ENCODE measurements at places on chromosomes 7 and 10.

GRCh38 chr7:46424934-46425333, 503.9 kb upstream of the IGFBP3 start:
- no peak for DNase-seq

- no peak for DNase-seq
Observed at GRCh38 chr7:40587419-40587818, 452.6 kb downstream of the SUGCT start.

GRCh38 chr7:55185321-55185802, 166.5 kb downstream of the EGFR start:
- no peak for DNase-seq

GRCh38 chr7:73668103-73668885, 663 bp downstream of the VPS37D start:
- DNase-seq = no peak

- no peak for DNase-seq
Observed at GRCh38 chr7:144659211-144659610, 176.6 kb downstream of the TPK1 start.

GRCh38 chr7:23275912-23276311, 23.2 kb upstream of the MALSU1 start:
- no peak for DNase-seq

DNA sequence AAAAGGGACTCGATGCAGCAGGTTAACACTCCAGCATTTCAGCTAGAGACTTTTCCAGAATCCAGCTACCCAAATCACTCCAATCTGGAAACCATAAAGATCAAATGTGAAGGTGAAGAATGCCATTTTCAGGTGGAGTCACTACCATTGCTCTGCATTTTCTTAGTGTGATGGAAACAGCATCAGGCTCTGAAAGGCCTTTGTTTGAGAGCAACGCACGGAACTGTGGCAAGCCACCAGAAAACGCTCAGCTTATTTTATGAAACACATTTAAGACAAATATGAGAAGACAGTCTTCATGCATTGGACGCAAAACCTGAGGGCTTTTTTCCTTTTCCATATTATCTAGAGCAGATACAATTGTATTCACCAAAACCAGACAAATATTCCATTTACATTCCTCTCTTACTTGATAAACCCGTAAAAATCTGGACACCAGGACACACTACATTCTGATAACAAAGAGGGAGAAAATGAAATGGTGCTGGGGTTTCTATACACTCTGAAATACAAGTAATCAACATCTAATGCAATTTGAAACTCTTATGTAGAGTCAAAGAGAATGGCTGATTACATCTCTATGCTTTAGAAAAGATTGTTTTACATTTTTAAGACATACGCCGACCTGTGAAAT, 99.1 kb downstream of the NRP1 start:
- DNase-seq = no peak

DNA sequence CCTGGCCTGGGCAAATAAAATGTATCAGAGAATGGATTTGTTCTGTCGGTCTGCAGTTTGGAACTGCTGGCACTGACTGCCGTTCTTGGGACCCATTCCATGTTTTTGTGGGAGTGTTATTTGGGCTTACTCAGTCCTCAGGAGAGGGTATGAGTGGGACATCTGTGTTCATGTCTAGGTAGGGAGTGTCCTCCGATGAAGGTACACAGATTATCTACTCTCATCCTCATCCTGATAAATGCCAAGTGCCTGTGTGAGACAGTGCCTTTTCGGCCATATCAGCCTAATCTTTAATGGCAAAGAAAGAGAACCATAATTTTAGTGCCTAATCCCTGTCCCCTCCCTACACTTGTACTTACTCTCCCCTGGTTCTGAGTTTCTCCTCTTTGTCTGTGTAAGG, 409.4 kb downstream of the REEP3 start:
- DNase-seq = no peak

- no peak for DNase-seq
Observed at GRCh38 chr10:73585327-73585726, 5.8 kb downstream of the USP54 start.

DNA sequence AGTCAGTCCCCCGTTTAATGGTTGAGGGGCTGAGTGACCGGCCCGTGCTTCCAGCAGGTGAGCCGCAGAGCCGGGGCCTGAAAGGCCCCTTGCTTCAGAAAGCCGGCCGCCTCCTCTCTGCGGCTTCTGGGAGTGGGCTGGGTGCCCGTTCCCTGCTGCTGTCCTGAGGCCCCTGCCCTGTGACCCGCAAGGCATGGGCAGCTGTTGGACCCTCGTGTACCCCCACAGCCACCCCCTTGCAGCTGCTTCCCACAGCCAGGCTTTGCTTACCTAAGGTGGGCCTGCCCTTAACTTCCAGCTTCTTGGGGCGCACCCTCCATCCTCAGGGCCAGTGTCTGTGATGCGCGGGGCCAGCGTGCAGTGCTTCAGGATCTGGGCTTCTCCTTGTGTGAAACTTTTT, 26.6 kb downstream of the PFKFB3 start:
- DNase-seq = no peak

- peak; percentile 25 for DNase-seq
Observed at GRCh38 chr7:69739190-69739589, 140.9 kb downstream of the AUTS2 start.

DNA sequence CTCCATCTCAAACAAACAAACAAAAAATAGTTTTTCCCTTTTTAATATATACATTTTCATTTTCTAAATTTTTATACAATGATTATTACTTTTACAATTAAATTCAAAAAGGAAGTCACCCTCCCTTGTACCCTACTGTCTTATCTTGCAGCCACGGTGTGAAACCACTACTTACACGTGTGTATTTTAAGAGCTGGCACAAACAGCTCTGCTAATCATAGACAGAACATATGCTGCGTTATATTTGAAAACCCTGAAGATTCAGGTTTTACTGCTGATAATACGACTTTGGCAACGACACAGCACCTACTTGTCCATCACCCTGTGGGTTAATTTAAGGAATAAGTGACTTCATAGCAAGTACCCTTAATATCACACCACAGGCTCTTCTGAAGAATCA, 991 bp downstream of the ANKRD61 start:
- DNase-seq = no peak

- DNase-seq = no peak
Observed at GRCh38 chr7:117652943-117653680, 173.3 kb downstream of the CFTR start.

DNA sequence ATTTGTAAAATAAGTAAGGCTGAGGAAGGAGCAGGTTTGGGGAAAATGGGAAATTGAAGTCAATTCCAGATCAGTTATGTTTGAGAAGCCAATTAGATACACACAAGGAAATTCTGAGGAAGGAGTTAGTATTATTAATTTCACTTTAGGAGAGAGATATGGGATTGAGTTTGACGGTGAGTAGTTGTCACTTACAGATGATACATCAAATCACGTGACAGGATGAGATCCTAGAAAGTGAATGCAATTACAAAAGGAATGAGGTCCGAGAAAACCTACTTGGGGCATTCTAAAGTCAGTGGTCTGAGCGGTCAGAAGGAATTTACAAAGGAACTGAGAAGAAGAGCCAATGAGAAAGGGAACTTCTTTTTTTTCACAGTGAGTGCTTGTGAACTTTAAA, 364.3 kb upstream of the TMEM229A start:
- DNase-seq = no peak

GRCh38 chr7:149473251-149473650, 12.4 kb upstream of the ZNF777 start:
- DNase-seq = no peak

DNA sequence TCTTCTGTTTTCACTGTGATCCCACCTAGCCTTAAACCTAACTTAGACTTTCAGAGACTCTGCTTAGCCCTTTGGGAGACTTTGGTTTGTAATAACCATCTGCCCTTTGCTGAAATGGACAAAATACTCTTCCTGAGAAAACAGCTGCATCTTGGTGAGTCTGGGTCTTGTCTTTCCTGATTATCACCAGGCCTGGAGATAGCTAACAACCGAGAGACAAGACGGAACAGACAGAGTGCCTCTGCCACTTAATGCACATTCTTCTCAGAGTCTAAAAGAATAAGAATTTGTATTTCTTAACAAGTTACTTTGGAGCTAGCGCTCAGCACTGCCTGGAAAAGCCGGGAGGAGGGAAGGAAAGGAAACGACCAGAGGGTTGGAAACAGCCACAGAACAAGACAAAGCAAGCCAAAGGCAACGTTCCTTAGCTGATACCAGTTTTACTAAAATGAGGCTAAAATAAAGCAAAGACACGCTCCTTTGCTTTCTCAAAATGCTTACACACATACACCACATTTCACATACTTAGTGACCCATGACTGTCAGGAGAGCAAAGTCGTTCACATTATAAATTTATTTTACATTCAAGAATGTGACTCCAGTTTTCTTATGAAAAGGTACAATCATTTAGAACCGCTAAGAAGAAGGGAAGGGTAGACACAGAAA, 70.3 kb upstream of the DGKI start:
- no peak for DNase-seq

- DNase-seq = no peak
Observed at GRCh38 chr7:25900877-25901276, 251.1 kb upstream of the NFE2L3 start.

- DNase-seq = no peak
Observed at GRCh38 chr10:131043039-131043691, 268.4 kb downstream of the TCERG1L start.

DNA sequence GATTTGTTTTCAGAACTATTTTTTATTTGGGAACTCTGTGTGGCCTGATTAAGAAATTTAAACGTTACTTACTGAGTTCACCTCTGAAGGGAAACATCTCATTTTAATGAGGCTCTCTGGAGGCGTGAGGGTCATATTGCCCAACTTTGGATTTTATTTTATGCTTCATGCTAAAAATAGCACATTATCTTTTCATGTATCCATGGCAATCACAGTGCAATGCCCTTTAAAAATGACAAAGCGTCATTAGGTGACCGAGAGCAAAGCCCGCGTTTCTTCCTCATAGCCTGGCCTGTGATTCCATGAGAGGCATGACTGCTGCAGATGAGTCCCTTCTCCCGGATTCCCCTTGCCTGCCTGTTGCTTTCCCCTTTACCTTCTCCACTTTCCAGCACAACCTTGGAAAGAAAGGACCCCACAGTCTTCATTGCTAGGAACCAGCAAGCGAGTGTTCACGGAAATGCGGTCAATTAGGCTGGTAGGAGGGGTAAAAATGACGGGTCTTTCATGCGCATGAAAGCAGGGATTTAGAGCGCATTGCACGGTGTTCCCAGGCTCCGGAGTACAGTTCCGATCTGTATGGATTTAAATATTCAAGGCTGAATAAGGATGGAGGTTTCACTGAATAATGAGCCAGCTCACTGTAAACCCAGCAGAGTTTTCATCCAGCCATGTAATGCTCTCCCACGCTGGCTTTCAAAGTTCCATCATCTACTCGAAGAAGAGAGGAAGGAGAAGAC, 98.2 kb upstream of the PITRM1 start:
- DNase-seq = no peak

GRCh38 chr10:2207246-2207922, 470.1 kb upstream of the ADARB2 start:
- DNase-seq = no peak

DNA sequence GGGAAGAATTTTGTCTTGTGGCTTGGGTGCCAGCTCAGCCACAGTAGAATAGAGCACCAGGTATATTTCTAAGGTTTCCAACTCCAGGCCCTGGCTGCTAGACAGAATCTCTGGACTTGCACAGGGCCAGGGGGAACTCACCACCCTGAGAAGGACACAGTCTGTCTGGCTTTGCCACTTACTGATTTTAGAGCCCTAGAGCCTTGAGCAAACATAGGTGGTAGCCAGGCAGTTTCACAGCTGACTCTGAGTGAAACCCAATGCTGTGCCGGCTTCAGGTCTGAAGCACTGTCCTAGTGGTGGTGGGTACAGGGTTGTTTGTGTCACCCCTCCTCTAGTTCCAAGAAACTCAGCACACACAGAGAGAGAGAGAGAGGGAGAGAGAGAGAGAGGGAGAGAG, 81.6 kb downstream of the TES start:
- DNase-seq = no peak

- DNase-seq = no peak
Observed at GRCh38 chr7:41161041-41161587, 541.8 kb downstream of the INHBA start.

DNA sequence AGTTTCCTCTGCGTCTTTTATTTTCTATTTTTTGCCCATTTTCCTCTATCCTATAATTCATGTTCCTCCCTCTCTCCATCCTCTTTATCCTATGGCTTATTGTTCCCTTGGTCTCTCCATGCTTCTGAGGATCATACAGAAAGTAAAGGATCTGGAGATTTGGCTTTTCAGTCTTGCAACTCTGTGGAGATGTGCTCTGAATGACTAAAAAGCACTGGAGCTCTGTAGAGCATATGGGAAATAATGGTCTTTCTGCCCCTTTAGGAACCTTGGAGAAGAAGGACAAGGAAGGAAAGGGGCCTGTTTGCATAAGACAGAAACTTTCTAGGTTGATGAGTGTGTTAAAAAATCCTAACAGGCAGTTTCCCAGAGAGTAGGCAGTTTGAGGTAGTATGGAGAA, 120.1 kb downstream of the PHTF2 start:
- DNase-seq = no peak

- DNase-seq = no peak
Observed at GRCh38 chr10:5411941-5412276, 448 bp upstream of the NET1 start.

DNA sequence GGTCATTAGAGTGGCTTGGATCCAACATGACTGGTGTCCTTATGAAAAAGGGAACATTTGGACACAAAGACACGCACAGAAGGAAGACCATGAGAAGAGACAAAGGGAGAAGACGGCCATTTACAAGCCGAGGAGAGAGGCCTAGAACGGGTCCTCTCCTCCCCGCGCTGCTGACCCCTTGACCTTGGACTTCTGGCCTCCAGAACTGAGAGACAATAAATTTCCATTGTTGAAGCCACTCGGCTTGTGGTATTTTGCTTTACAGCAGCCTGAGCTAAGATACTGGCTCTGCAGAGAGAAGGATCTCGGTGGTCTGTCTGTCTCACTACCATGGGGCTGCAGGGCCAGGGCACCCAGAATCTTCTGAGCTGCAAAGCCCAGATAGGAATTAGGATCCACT, 38.1 kb upstream of the ECHDC3 start:
- DNase-seq = no peak

GRCh38 chr10:117264782-117265181, 23.9 kb downstream of the SLC18A2 start:
- no peak for DNase-seq

GRCh38 chr7:14195871-14196270, 206.4 kb upstream of the ETV1 start:
- DNase-seq = no peak

- no peak for DNase-seq
Observed at GRCh38 chr10:12707461-12708185, 293.9 kb downstream of the CCDC3 start.

- no peak for DNase-seq
Observed at GRCh38 chr10:32005050-32005449, 51.2 kb downstream of the KIF5B start.

- no peak for DNase-seq
Observed at GRCh38 chr10:61500460-61500859, 47.3 kb upstream of the TMEM26 start.

Measured in GM18507 (cell line).